Vein endothelial cell (primary cell): ENCODE measurements at places on chromosomes 5 and 9. TPM values are rescaled to one million over a fixed set of nuclear protein-coding genes. Genes with fewer than 3 reads are reported as not detected.

The CARD6 gene
- 35.9 and 45.8 TPM in 2 replicates for total RNA-seq

The MYOT gene
- not detected in 2 replicates for total RNA-seq

The PCDHGA12 gene
- total RNA-seq, result 6.9 and 12.0 TPM in 2 replicates

The DOCK8 gene
- total RNA-seq, result 3.2 and 3.9 TPM in 2 replicates

The SLC4A9 gene
- not detected in 2 replicates for total RNA-seq

The ST6GALNAC4 gene
- total RNA-seq, result 75.8 and 85.3 TPM in 2 replicates

The PRR7 gene
- 10.3 and 21.2 TPM in 2 replicates for total RNA-seq
